ENCODE measurements at places on chromosomes 13 and 19.

GRCh38 chr13:27770809-27771208, 21.5 kb upstream of the GSX1 start:
- H3K4me3 ChIP-seq = no peak overlapping the region
- H3K27me3 ChIP-seq = no peaks in the 10 kb centered on the region
- no peaks in the 10 kb centered on the region for H3K4me1 ChIP-seq
- H3K27ac ChIP-seq = no peak overlapping the region
- no peaks in the 10 kb centered on the region for H3K36me3 ChIP-seq

DNA sequence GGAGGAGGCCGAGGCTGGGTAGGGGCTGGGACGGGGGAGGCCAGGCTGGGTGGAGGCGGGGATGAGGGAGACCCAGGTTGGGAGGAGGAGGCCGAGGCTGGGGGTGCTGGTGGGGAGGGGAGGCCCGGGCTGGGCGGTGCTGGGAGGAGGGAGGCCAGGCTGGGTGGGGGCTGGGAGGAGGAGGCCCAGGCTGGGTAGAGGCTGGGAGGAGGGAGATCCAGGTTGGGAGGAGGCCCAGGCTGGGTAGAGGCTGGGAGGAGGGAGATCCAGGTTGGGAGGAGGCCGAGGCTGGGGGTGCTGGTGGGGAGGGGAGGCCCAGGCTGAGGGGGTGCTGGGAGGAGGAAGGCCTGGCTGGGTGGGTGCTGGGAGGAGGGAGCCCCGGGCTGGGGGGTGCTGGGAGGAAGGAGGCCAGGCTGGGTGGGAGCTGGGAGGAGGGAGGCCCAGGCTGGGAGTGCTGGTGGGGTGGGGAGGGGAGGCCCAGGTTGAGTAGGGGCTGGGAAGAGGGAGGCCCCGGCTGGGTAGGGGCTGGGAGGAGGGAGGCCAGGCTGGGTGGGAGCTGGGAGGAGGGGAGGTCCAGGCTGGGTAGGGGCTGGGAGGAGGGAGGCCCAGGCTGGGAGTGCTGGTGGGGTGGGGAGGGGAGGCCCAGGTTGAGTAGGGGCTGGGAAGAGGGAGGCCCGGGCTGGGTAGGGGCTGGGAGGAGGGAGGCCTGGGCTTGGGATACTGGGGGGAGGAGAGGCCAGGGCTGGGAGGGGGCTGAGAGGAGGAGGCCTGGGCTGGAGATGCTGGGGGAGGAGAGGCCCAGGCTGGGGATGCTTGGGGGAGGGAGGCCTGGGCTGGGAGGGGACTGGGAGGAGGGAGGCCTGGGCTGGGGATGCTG, 10.7 kb downstream of the TPGS1 start:
- H3K27ac ChIP-seq = no peak overlapping the region
- H3K27me3 ChIP-seq = no peaks in the 10 kb centered on the region
- H3K36me3 ChIP-seq = peaks cover 9% of the 10 kb centered on the region

DNA sequence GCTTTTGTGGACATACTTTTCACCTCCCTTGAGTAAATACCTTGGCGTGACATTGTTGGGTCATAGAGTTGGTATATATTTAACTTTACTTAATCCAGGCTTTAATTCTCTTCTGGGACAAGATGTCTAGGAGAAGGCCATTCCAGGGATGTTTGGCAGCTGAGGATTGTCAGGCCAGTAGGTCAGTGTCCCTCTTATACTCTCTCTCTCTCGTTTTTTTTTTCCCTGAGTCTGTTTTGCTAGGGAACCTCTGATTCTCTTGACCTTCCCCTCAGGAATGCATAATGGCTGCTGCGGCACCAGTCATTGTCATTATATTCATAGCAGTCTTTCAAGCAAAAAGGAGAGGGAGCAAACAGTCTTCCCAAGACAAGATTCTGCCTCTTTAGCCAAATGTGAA, 48.8 kb downstream of the BICRA start:
- no peaks in the 10 kb centered on the region for H3K27me3 ChIP-seq
- H3K36me3 ChIP-seq = no peaks in the 10 kb centered on the region
- no peak overlapping the region for H3K4me3 ChIP-seq
- peak overlapping the region; percentile 72 for H3K27ac ChIP-seq

DNA sequence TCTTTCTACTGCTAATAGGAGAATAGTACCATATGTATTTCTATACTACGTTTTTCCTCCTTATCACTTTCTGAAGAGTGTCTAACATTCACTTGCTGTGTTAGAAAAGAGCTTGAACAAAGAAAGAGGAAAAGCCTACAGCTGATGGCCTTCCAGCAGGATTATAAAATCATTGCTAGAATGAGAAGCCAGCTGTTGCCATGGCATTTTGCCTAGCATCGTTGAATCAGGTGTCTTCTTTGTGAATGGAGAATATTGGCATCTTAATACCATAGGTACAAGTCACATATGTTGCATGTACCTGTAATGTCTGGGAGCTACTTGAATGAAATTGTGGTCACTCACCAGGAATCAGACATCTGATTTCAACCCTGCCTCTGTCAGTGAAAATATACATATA, 1174.9 kb downstream of the PCDH17 start:
- H3K27ac ChIP-seq = no peak overlapping the region
- no peaks in the 10 kb centered on the region for H3K27me3 ChIP-seq
- H3K4me3 ChIP-seq = no peak overlapping the region
- no peak for DNase-seq
- no peaks in the 10 kb centered on the region for H3K36me3 ChIP-seq

- peaks cover 8% of the 10 kb centered on the region for H3K4me1 ChIP-seq
- H3K4me3 ChIP-seq = no peak overlapping the region
These were observed 41.8 kb upstream of the GRTP1 start for GRCh38 chr13:113405481-113406300.

DNA sequence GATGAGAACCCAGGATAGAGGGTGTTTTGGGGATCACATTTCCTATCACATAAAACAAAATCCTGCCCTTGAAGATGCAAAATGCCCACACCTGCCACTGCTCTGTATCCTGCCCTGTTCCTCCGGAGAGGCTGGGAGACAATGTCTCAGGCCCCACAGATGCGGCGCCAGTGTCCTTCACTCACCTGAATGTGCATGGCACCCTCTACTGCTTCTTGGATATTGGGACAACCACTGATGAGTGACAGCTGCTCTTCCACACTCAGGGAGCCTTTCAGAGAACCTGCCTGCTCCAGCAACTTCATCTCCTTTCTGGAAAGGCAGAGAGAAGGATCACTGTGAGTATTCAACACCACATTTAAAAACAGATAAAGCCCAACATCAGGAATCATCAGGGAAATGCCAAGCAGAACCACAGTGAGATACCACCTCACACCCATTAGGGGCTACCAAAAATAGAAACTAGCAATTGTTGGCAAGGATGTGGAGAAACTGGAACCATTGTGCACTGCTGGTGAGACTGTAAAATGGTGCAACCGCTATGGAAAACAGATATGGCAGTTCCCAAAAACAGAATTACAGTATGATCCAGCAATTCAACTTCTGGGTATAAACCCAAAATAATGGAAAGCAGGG, 36.4 kb downstream of the CRYL1 start:
- no peak overlapping the region for H3K4me3 ChIP-seq
- H3K27ac ChIP-seq = no peak overlapping the region
- H3K36me3 ChIP-seq = peaks cover 17% of the 10 kb centered on the region
- H3K27me3 ChIP-seq = no peaks in the 10 kb centered on the region

DNA sequence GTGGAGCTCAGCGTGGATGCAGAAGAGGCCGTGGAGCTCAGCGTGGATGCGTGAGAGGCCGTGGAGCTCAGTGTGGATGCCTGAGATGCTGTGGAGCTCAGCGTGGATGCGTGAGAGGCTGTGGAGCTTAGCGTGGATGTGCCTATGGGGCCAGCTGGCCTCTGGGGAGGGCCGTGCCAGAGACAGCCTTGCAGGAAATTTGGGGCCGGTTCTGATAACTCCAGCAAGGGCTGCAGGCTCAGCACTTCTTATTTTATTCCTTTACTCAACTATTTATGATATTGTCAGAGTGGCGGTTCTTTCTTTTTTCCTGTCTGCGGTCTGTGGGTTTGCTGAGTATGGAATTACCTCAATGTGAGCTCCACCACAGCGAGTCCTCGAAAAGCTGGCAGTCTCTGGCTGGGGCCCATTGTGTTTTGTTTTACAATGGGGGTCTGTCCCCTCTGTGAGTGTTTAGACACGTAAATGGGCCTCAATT, 17.8 kb upstream of the TMEM255B start:
- H3K4me1 ChIP-seq = no peaks in the 10 kb centered on the region
- no peak overlapping the region for H3K4me3 ChIP-seq
- H3K36me3 ChIP-seq = no peaks in the 10 kb centered on the region
- DNase-seq = no peak

- no peak overlapping the region for H3K4me3 ChIP-seq
- DNase-seq = peak; percentile 82
- no peak overlapping the region for H3K27ac ChIP-seq
- no peaks in the 10 kb centered on the region for H3K27me3 ChIP-seq
- H3K4me1 ChIP-seq = no peaks in the 10 kb centered on the region
These were observed 55.8 kb upstream of the KCTD15 start for GRCh38 chr19:33740811-33741396.

GRCh38 chr19:17625043-17625442, 63.1 kb downstream of the UNC13A start:
- H3K27me3 ChIP-seq = no peaks in the 10 kb centered on the region
- H3K27ac ChIP-seq = no peak overlapping the region
- no peak overlapping the region for H3K4me3 ChIP-seq
- no peaks in the 10 kb centered on the region for H3K4me1 ChIP-seq
- DNase-seq = no peak

Measured in stomach (tissue), 19 donors.